ENCODE measurements at places on chromosomes 4 and X. TPM values are rescaled to one million over a fixed set of nuclear protein-coding genes. Genes with fewer than 3 reads are reported as not detected.

- no peaks in the 10 kb centered on the region for H3K4me1 ChIP-seq
- H3K4me3 ChIP-seq, result no peak overlapping the region
- no peaks in the 10 kb centered on the region for H3K36me3 ChIP-seq
- no peak overlapping the region for H3K27ac ChIP-seq
- peaks cover 35% of the 10 kb centered on the region for H3K27me3 ChIP-seq
- DNase-seq, result no peak
Measured at GRCh38 chrX:39167791-39168190, 366.5 kb downstream of the MID1IP1 start.

- no peak overlapping the region for H3K27ac ChIP-seq
- no peaks in the 10 kb centered on the region for H3K27me3 ChIP-seq
- no peaks in the 10 kb centered on the region for H3K4me1 ChIP-seq
- DNase-seq, result peak; percentile 6
- H3K36me3 ChIP-seq, result no peaks in the 10 kb centered on the region
Measured at GRCh38 chrX:27915617-27916016, 65.6 kb downstream of the DCAF8L1 start.

DNA sequence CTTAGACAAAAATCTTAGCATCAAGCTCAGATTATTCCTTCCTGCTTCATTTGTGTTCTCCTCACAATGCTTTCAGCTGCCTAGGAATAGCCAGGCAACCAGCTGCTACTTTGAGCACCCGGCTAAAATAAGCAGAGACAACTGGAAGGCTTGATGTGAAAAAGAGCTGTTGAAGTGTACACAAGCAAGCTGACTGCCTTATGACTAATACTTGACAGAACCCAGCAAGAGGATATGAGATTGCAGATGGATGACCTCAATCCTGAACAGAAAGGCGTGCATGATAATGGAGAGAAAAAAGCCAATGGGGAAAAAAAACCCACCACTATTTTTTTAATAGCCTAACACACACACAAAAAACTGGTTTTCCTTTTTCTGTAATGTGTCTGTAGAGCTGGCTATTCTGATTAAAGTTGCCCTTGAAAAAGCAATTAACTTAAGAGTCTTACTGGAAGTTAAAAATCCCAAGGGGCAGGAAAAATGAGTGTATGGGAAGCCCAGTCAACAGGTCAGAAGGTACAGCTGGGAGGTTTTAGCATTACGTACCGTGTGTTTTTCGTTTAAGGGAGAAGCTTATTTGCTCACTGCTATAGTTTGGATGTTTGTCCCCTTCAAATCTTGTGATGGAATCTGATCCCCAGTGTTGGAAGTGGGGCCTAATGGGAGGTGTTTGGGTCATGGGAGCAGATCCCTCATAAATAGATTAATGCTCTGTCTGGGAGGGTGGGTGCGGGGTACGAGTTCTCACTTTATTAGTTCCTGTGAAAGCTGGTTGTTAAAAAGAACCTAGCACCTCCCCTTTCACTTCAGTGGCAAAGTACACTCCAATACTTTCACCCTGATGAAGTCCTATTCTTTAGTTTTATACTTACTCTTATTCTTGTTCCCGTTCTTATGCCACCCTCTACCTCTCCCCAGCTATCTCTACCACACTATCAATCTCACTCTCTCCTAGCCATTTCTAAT is 37.1 kb upstream of the HERC6 start:
- H3K4me1 ChIP-seq, result peaks cover 6% of the 10 kb centered on the region
- no peak overlapping the region for H3K4me3 ChIP-seq
- no peaks in the 10 kb centered on the region for H3K36me3 ChIP-seq
- no peak overlapping the region for H3K27ac ChIP-seq
- H3K27me3 ChIP-seq, result no peaks in the 10 kb centered on the region
- peak; percentile 59 for DNase-seq

MTNR1A gene
- total RNA-seq, result not detected

FGFBP2 gene
- total RNA-seq, result not detected

DNA sequence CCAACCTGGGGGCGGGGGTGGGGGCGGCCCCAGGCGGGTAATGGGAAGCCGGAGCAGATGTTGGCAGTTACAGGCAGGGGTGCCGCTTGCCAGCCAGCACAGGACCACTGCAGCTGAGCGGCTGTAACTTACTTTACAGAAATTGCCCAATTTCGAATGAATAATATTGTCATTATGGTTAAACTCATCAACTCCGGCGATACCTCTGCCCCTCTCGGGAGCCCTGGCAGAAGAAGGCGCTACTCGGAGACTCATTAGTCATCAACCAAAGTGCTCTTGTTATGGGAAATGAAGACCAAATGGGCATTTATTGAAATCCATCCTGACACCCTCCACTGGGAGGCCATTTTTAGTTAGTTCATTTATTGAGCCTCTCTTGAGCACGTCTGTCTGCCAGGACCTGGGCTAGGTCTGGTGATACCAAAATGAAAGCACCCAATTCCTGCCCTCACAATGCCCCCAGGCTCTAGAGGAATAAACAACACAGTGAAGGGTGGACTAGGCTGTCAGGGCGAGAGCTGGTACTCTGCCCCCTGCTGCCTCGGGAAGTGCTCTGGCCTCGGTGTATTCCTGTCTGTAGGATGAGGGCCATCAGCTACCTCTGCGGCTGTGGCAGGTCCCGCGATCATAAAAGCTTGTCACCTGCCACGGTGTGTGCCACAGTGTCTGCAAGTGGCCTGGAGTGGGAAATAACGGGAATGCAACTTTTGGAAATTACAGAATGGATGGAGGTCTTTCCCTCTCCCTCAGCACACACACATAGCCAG is 159.1 kb upstream of the PSAPL1 start:
- H3K27me3 ChIP-seq, result peaks cover 44% of the 10 kb centered on the region
- DNase-seq, result no peak
- no peak overlapping the region for H3K4me3 ChIP-seq
- H3K4me1 ChIP-seq, result no peaks in the 10 kb centered on the region
- no peak overlapping the region for H3K27ac ChIP-seq

DNA sequence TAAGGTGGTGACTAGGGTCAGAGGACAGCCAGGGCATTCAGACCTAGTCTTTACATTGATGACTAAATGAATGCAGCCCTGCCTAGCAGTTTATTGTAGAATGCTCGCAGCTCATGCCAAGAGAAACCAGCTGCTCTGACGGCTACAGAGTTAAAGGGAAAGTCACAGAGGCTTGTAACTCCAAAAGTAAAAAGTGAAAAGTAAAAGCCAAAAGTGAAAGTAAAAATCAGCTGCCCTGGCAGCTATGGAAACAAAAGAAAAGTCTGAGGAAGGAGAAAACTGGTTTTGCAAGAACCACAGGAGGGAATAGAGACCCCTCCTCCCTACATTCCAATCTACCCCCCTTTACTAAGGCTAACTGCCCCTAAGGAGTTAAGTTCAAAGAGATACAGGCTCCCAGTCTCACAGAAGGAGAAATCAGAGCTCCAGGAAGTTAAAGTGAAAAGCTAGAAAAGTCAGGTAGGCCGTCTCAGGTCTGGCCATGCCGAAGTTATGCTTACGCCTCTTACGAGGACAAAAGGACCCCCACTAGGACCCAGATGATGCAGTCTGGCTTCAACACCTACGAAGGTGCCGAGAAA is 6.0 kb downstream of the GAGE10 start:
- H3K27me3 ChIP-seq, result peaks cover 13% of the 10 kb centered on the region
- H3K27ac ChIP-seq, result peak overlapping the region; percentile 77
- peak overlapping the region; percentile 41 for H3K4me3 ChIP-seq
- H3K4me1 ChIP-seq, result peaks cover 15% of the 10 kb centered on the region
- H3K36me3 ChIP-seq, result no peaks in the 10 kb centered on the region

- H3K4me3 ChIP-seq, result peak overlapping the region; percentile 71
- H3K27me3 ChIP-seq, result no peaks in the 10 kb centered on the region
- H3K27ac ChIP-seq, result peak overlapping the region; percentile 43
- peaks cover 8% of the 10 kb centered on the region for H3K36me3 ChIP-seq
- peaks cover 36% of the 10 kb centered on the region for H3K4me1 ChIP-seq
Measured at GRCh38 chr4:23888421-23889319, 1.2 kb downstream of the PPARGC1A start.

SLC26A1 gene
- total RNA-seq, result 0.16 TPM

- peaks cover under 1% of the 10 kb centered on the region for H3K4me1 ChIP-seq
- DNase-seq, result no peak
- no peak overlapping the region for H3K4me3 ChIP-seq
- H3K27ac ChIP-seq, result no peak overlapping the region
- H3K36me3 ChIP-seq, result no peaks in the 10 kb centered on the region
- peaks cover 4% of the 10 kb centered on the region for H3K27me3 ChIP-seq
Measured at GRCh38 chr4:7657545-7658297, 223.0 kb upstream of the PSAPL1 start.

GPM6B gene
- total RNA-seq, result 6.9 TPM

GPR78 gene
- total RNA-seq, result not detected
